ENCODE measurements at places on chromosomes 4 and X.

- DNase-seq = no peak
These were observed 259.3 kb upstream of the GATB start for GRCh38 chr4:152020073-152020472.

- no peak for DNase-seq
These were observed 117.1 kb downstream of the FAM53A start for GRCh38 chr4:1566838-1567518.

GRCh38 chr4:37732526-37733186, 46.5 kb upstream of the RELL1 start:
- DNase-seq = no peak

- no peak for DNase-seq
These were observed 148.4 kb upstream of the CLNK start for GRCh38 chr4:10832806-10833628.

- no peak for DNase-seq
These were observed 21.1 kb downstream of the PNMA6E start for GRCh38 chrX:153379971-153380581.

GRCh38 chr4:38567457-38567856, 96.5 kb upstream of the KLF3 start:
- DNase-seq = no peak

- DNase-seq = no peak
These were observed 30.6 kb downstream of the RFC1 start for GRCh38 chr4:39335566-39335965.

GRCh38 chr4:51942108-51942832, 77.9 kb downstream of the LRRC66 start:
- no peak for DNase-seq

DNA sequence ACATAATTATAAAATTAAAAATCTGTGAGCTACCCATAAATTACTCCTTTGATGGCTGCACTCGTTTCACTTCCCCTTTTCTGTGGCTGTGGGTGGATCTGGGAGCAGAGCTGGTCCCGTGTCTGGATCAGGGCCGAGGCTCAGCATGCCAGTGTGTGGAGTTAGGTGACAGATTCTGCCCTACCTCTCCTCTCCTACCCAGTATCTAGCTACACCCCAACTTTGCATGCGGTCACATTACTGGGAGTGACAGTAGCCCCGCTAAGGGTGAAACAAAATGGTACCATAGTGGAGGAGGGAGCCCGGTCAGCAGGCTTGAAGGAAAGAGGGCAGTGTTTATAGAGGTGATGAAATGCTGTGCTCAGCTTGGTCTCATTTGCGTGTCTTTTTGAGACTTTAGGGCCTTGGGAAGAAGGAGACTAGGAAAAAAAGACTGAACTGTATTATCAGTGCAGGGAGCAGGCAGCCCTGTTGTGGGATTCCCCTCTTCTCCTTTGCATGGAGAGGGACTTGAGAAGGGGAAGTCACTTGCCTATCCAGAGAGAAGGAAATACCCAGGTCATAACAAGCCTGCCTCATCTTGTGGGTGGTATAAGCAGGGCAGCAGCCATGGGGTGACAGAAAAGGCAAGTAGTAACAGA, 48.4 kb downstream of the ARHGAP10 start:
- DNase-seq = no peak

DNA sequence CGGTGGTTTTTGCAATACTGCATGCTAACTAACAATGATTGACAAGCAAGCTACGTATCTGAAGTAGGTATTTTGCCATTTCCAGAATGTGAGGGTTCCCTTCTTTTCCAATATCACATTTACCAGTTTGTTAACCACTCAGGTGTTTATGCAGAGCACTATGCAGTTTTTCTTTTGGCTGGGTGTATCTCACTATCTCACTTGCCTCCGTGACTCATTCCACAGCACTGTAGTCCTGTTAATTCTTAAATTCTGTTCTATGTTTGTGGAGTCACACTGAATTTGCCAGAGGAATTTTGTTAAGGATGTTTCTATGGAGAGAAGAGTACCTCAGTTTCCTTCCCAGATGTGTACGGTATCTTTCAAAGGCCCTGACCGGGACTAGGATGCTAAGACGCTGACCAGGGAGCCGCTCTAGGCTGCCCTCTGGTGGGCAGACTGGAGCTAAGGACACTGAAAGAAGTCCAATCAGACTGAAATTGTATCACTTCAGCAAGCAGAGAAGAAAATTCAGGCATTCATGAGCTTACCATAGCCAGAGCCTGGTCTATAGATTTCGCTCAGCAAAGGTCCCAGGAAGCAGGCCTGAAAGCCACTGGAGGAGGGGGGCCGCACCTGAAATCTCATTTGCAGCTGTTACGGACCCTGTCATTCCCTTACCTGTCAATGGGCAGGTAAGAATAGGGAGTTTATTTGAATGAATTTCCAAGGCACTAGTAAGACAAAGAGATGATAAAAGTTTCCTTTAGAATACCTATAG, 388.4 kb upstream of the SPOCK3 start:
- peak; percentile 25 for DNase-seq

- no peak for DNase-seq
These were observed 38.7 kb upstream of the MXD4 start for GRCh38 chr4:2300431-2301224.

All from C1 segment of cervical spinal cord (tissue), 14 donors.